ENCODE measurements at places on chromosomes 2 and 18.

DNA sequence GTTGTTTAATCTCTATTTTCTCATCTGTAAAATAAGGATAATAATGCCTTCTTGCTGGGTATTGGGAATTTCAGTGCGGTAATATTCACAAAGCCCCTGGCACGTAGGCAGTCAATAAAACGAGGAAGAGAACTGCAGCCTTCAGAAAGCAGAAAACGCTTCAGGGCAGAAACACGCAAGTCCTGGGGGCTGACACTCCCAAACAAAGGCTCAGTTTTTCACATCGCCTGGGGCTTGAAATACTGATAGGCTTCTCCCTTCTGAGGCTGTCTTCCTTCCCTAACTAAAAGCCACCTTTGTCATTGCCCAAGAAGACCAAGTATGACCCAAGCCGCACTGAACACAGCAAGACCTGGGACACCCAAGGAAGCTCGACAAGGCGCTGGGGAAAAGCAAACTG is 32.4 kb downstream of the TMEM177 start:
- DNase-seq = no peak

GRCh38 chr2:210169516-210170195 is 1.6 kb downstream of the KANSL1L start:
- DNase-seq = no peak

- DNase-seq = no peak
These were observed 6.5 kb upstream of the KCNG2 start for GRCh38 chr18:79790996-79791972.

GRCh38 chr2:200172944-200173581 is 133.4 kb upstream of the SPATS2L start:
- no peak for DNase-seq

DNA sequence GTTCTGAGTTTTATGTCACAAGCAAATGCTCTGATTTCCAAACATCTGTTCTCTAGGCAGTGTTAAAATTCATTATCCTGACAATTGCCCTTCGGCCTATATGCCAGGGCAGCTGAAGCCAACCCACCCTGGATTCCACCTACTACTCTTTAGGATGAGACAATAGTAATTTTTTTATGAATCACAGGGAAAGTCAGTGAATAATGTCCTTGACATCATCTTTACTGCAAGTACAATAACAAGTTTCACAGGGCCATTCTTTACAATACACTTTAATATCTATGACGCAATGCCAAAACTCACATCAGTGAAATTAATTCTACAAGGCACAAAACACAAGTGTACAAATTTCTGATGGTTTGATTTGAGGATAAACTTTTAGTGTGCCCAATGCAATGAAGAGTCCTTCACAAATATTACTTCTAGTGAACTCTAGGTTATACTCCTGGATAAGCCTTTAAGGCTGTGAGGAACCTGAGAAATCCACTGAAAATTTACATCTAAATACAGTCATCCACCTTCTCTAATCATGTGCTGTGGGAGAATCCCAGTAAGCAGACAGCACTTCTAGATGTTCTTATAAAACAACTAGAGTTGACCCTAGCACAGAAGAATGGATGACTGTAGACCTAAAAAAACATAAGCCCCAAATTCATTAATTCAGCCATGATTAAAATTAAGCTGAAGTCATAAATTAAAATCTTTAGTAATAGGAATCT is 77.3 kb upstream of the CTLA4 start:
- DNase-seq = no peak

- DNase-seq = no peak
These were observed 32.8 kb downstream of the RFX8 start for GRCh38 chr2:101442042-101442666.

DNA sequence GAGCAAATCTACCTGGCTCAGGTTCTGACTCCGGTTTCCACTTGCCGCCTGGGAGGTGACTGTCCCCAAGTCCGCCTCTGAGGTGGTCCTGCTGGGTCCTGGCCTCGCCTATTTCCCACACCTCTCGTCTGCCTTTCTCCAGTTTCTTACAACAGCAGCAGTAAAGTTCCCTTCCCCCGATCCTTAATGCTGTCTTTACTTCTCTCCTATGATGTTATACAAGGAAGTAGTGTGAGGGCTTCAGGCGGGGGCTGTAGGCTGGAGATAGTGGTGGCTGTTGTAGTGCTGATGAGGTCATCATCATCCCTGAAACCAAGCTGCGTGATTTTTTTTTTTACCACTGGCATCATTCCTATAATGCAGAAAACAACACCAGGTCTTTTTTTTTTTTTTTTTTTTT is 18.9 kb downstream of the TGIF1 start:
- no peak for DNase-seq

DNA sequence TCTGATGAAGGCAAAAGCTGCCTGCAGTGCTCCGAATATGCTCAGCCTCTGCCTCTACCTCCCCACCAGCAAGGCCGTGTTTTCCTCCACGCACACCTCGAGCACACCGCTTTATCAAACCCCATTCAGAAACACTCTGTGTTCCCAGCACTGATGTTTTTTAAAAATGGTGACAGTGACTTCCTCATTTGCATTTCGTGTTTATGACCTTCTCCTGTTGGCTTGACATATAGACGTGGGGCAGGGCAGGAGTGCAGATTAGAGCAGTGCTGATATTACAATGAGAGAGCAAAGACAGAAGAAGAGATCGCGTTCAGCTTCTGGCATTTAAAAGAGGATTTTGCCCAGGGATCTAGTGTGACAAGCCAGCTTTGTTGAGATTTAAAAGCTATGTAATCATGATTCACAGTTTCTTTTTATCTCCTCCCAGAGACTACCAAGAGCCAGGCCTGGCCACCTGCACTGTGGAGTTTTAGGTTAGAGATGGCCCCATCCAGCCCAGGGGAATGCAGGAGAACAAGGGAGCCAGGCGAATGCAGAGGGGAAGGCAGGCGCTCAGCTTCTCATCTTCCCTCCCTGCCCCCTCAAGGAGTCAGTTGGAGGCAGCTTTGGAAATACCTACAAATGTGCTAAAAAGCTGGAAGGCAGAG is 61.5 kb upstream of the NEDD4L start:
- DNase-seq = no peak

- DNase-seq = no peak
These were observed 43.0 kb upstream of the FZD5 start for GRCh38 chr2:207812726-207813080.

- DNase-seq = no peak
These were observed 90.0 kb upstream of the LPIN2 start for GRCh38 chr18:3102983-3103382.

DNA sequence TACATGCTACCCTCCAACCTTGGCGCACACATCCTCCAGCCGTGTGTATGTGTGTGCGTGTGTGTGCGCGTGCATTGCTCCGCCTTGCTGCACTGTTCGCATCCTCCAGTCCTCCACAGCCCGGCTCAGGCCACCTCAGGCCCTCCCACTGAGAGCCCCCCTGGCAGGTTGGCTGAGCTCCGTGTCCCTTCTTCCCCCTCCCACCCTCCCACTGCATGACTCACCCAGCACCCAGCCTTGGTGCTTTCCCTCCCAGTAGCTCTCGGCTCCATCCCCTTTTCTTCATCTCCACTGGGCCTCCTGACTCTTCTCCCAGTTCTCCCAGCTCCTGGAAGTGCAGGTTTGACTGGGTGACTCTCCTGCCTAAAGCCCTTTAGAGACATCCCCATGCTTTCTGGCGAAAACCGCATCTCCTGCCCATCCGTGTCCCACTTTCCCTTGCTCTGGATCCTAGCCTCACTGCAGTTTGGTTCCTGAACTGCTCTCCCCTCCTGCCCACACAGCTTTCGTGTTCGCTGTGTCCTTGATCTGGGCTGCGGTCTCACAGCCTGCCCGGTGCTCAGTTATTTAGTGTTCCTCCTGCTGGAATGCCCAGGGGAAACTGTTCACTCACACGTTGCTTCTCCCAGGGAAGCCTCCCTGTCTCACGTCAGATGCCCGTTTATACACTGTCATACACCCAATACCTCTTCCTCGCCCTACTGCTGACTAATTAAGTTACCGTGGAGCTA is 4.9 kb downstream of the TMEM177 start:
- no peak for DNase-seq

- DNase-seq = no peak
These were observed 2.5 kb upstream of the CDH7 start for GRCh38 chr18:65748321-65748720.

GRCh38 chr2:104786821-104787220 is 67.1 kb upstream of the POU3F3 start:
- DNase-seq = no peak

DNA sequence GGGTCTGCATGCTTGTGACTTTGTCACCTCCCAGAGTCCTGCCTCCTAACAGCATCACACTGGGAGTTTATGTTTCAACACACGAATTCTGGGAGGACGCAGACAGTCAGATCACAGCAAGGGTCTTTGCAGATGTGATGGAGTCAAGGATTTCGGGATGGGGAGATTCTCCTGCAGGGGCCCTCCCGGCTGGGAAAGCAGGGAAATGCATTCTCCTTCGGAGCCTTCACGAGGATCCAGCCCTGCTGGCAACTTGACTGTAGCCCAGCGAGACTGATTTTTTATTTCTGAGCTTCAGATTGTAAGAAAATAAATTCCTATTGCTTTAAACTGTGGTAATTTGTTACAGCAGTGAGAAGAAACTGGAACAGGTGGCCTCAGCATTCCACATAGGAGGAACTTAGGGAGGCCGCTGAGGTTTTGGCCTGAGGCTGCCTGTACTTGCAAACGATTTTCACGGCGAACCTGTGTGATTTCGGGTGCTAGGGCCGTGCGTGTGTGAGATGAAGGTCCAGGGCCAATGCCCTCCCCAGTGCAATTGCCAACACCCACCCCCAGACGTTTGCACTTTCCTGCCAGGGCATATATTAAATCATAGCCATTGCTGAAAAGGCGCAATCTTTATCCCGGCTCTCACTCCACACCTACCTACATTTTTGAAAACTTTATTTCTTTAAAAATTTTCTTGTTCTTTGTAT is 79.8 kb downstream of the ASB1 start:
- DNase-seq = no peak

GRCh38 chr2:120738786-120739437 is 3.2 kb downstream of the GLI2 start:
- DNase-seq = no peak

- no peak for DNase-seq
These were observed 50.8 kb upstream of the PEX13 start for GRCh38 chr2:60966507-60967405.

- DNase-seq = no peak
These were observed 6.5 kb downstream of the NBAS start for GRCh38 chr2:15554525-15555218.

GRCh38 chr2:23713351-23713750 is 213.6 kb downstream of the ATAD2B start:
- no peak for DNase-seq

DNA sequence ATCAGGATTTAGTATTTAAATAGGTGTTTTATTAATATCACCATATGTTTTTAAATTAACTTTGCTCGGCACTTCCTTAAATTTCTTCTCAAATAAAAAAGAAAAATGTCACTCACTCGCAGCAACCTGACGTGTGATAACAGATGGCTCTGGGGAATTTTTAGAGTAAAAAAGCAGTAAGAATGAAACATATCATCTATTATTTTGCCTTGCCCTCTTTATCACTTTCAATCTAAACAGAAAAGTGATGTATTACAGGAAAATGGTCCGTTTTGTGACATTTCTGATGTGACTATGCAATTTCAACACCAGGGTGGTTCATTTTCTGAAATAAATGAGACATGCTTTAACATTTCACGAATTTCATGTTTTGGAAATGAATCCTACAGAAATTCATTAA is 1368.0 kb upstream of the LRRTM1 start:
- no peak for DNase-seq

DNA sequence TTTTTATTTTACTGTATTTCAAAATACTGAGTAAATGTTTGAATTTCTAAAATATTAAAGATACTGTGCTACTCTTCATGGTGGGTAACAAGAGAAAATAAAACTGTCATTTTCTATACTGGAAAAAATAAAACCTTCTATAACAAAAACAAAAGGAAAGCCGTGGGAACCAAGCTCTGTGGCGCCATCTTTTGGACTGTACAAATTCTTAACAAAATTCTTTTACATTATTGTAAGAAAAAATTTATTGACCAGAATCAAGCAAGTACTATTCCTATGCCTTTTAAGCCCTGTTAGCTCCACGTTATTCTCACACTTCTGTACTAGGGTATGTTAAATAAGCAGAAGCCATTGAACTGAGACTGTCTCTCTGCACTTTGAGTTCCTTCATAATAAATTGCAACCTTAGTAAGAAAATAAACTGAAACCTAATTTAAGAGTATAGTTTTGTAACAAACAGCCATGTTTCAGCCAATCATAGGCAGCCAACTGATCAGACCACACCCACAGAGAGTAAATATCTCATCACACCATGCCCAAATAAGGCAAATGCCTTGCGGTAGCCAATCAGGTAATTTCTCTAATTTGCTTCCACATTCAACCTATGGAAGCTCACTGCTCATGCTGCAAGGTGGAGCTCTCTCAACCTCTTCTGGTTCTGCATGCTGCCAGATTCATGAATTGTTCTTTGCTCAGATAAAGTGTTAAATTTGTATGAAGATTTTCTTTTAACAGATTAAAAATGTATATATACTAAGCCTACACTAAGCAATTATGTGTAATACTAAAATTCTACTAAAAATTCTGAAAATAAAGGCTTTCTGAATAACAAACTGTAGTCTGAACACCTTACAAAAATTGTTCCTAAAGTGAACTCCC is 42.2 kb downstream of the HIBCH start:
- no peak for DNase-seq

- DNase-seq = peak; percentile 33
These were observed 3.4 kb upstream of the ASNSD1 start for GRCh38 chr2:189657867-189658266.

- no peak for DNase-seq
These were observed 9.9 kb downstream of the BMP10 start for GRCh38 chr2:68861330-68861729.

GRCh38 chr18:58409802-58410445 is 219.0 kb downstream of the ALPK2 start:
- DNase-seq = no peak

- no peak for DNase-seq
These were observed 3.5 kb upstream of the CD226 start for GRCh38 chr18:69951182-69951581.

DNA sequence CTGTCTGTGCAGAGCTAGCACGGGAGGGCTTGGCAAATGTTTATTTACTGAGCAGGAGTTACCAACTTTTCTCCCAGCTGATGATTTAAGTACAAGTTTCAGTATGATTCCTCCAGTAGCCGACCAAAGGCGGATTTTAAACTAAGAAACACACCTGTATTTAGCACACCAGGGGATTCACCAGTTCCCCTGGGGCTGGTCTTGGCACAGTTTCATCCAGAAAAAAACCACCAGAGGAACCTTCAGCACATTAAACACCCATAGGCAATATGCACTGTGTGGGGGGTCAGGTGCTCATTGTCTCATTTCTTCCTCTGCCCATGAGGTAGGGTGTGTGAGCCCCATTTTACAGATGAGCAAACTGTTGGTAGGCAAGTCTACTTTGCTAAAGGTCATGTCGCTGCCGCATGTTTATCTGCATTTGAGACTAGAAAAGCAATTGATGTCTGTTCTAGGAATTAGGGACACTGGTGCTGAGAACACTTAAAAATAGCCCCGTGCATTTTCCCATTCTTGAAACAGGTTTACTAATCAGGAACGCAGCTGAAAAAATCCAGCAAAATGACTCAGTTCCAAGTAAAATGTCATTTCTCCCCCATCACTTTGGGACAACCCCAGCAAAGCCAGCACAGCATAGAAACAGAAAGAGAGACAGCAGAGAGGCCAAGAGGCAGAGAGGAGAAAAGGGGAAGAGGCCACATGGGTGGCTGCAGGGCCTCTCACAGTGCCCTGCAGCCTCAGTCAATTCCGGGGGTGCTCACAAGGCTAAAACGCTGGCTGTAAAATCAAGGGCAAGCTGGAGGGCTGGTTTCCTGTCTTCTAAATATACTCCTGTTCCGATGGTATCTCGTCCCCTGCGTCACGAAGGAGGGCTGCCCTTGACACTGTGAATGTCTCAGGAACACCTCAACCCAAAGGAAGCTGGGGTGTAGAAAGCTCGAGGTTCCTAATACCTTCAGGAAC is 166.8 kb upstream of the ID2 start:
- DNase-seq = peak; percentile 18

Measured in T-helper 1 cell (primary cell).